ENCODE measurements at places on chromosomes 4 and X.

DNA sequence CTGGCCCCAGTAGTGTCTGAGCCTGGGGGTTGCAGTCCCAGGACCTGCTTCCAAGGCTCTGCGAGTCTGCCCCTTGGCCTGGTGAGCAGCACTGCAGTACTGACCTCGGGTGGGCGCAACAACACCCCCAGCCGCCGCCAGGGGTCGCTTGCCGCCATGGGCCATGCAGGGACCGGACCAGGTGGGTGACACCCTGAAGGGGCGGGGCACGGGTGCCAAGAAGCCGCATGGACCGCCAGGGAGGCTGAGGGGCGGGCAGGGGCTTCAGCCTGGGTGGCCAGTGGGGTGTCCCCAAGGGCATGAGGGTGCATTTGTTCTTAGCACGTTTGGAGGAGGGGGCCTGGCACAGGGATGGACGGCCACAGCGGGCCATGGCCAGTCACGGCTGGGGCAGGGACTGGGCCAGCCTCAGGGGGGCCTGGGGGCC is 25.0 kb downstream of the TACC3 start:
- DNase-seq, result peak; percentile 90

GRCh38 chrX:129678614-129679195 is 23.9 kb upstream of the APLN start:
- no peak for DNase-seq

DNA sequence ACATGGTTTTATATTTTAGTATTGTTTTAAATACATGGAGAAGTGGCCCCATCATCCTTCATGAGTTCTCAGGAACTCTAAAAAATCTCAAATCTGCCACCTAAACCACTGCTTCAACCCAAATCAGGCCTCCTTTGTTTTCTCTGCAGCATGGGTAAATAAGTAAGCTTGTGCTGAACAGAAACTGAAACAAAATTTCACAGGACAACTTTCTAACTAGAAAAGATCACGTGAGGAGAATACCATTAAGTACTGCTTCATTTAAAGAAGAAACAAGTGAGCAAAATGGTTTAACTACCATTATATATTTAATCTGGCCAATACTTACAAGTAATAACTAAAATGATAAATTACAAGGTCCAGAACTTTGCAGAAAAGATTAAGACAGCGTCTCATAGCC is 2.5 kb downstream of the ARAP2 start:
- peak; percentile 37 for DNase-seq

DNA sequence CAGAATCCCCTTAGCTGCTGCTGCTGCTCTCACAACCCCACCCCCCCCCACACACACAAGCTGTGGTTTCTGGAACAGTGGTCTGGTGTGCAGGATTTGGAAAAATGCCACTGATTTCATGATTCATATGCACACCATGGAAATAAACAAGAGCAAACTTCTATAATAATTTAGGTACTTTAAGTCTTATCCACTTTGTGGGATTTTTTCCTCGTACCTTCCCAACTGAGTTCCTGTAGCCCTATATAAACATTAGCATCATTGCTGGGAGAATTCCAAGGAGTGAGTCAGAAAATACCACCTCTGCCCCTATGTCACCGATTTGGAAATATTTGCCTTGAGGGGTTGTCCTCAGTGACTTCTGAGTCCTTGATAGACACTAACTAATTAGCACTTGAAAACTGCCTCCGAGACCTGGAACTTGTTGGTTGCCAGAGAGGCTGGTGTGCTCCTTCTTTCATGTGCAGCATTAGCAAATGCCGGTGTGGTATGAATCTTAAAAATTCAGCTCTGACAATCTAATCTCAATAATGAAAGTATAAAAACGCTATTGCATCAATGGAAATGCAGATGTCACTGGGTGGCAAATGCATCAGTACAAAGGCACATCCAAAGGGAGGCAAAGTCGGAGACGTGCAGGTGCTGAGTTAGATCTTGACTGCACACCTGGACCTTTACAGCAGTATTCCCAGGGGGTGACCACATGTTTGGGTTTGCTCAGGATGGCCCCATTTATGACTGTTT is 61.8 kb downstream of the CPE start:
- DNase-seq, result no peak

- DNase-seq, result peak; percentile 75
Measured at GRCh38 chr4:146059865-146060264, 115.7 kb upstream of the LSM6 start.

DNA sequence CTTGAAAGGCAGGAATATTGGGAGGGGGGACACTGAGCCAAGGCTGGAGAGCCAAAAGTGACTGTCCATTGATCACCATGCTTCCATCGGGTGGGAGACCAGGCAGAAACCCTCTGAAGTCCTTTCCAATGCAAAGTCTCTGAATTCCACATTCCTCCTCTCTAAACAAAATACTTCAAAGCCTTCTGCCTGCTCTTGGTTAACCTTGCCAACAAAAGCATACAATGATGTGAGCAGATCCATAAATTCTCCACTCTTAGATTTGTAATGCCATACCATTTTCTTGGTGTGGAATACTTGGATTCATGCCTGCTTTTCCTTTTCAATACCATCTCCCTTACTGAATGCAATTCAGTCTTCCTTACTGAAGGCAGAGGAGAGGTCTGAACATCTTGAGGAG is 74.1 kb upstream of the FAM9B start:
- no peak for DNase-seq

- no peak for DNase-seq
Measured at GRCh38 chr4:73650250-73650649, 30.0 kb upstream of the RASSF6 start.

- DNase-seq, result no peak
Measured at GRCh38 chr4:15938182-15938581, 358 bp downstream of the FGFBP1 start.

DNA sequence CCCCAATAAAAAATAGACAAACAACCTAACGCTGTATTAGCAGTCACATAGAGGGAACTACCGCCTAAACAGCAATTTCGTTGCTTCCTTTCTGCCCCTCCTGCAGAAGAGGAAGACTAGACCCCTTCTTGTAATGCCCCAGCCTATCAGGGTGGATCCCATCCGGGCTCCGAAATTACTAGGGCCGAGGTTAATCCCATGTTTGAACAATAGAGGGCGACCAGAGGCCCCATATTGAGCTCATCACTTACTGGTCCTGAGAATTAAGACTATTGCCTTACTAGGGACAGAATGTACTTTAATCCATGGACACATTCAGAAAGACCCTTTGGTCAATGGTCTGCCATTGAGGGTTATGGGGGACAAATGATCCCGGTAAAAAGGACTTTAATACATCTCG is 11.8 kb upstream of the ZNF630 start:
- DNase-seq, result peak; percentile 70

GRCh38 chr4:153257151-153257620 is 52.9 kb downstream of the TRIM2 start:
- no peak for DNase-seq

DNA sequence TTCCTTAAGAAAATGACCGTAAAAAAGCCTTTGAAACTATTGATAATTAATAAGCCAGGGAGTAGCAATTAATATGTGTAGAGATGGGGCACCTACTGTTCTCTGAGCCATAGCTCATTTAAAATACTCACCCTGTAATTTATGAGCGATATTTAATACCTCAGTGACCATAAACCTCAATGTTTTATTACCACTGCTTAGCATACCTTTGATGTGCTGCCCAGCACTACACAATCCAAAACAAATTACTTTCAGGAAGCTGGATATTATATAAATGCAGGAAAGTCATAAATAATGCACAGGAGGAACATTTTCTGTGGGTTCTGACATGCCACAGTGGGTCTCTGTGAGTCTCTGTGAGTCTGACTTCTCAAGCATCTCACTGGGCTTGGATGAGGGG is 166.1 kb upstream of the RPL34 start:
- DNase-seq, result no peak

GRCh38 chrX:12977761-12978204 is 2.9 kb downstream of the TMSB4X start:
- DNase-seq, result no peak
